K562 (cell line): ENCODE measurements at places on chromosomes 1 and 21.
A peak's percentile ranks its signal among the peaks of the same experiment; 100 is the strongest.

GRCh38 chr1:88976235-88976634 lies 16.2 kb downstream of the KYAT3 start:
- H3K27me3 ChIP-seq = no peaks in the 10 kb centered on the region
- DNase-seq = no peak
- H3K4me3 ChIP-seq = no peak overlapping the region
- peaks cover 22% of the 10 kb centered on the region; the same call in 2 of the 3 replicates for H3K36me3 ChIP-seq
- H3K27ac ChIP-seq = no peak overlapping the region

- no peak overlapping the region for H3K4me3 ChIP-seq
- no peaks in the 10 kb centered on the region for H3K36me3 ChIP-seq
- peaks cover 4% of the 10 kb centered on the region for H3K27me3 ChIP-seq
- no peak overlapping the region for H3K27ac ChIP-seq
- H3K4me1 ChIP-seq = no peaks in the 10 kb centered on the region
These were observed 68.5 kb downstream of the RGS2 start for GRCh38 chr1:192877283-192877886.

GRCh38 chr1:196477262-196477661 lies 131.0 kb downstream of the KCNT2 start:
- no peaks in the 10 kb centered on the region for H3K27me3 ChIP-seq
- no peaks in the 10 kb centered on the region for H3K36me3 ChIP-seq
- H3K27ac ChIP-seq = no peak overlapping the region

- peaks cover 14% of the 10 kb centered on the region; the same call in 1 of the 3 replicates for H3K4me1 ChIP-seq
- H3K36me3 ChIP-seq = peaks cover 19% of the 10 kb centered on the region; the same call in 1 of the 3 replicates
- H3K4me3 ChIP-seq = peak overlapping the region; percentile 98
These were observed 580 bp downstream of the DVL1 start for GRCh38 chr1:1348420-1349255.

GRCh38 chr1:76940571-76941335 lies 73.5 kb downstream of the ST6GALNAC5 start:
- H3K27ac ChIP-seq = no peak overlapping the region
- H3K27me3 ChIP-seq = no peaks in the 10 kb centered on the region
- no peak overlapping the region for H3K4me3 ChIP-seq
- H3K4me1 ChIP-seq = no peaks in the 10 kb centered on the region

- H3K27ac ChIP-seq = no peak overlapping the region
- H3K27me3 ChIP-seq = no peaks in the 10 kb centered on the region
- H3K4me1 ChIP-seq = peaks cover under 1% of the 10 kb centered on the region; the same call in 1 of the 2 replicates
- DNase-seq = no peak
- no peaks in the 10 kb centered on the region for H3K36me3 ChIP-seq
These were observed 39.8 kb upstream of the NFIA start for GRCh38 chr1:61042466-61043009.

- no peaks in the 10 kb centered on the region for H3K4me1 ChIP-seq
- H3K4me3 ChIP-seq = no peak overlapping the region
- DNase-seq = no peak
- no peaks in the 10 kb centered on the region for H3K36me3 ChIP-seq
- no peak overlapping the region for H3K27ac ChIP-seq
- no peaks in the 10 kb centered on the region for H3K27me3 ChIP-seq
These were observed 422.6 kb downstream of the AMY1C start for GRCh38 chr1:104172243-104172681.

DNA sequence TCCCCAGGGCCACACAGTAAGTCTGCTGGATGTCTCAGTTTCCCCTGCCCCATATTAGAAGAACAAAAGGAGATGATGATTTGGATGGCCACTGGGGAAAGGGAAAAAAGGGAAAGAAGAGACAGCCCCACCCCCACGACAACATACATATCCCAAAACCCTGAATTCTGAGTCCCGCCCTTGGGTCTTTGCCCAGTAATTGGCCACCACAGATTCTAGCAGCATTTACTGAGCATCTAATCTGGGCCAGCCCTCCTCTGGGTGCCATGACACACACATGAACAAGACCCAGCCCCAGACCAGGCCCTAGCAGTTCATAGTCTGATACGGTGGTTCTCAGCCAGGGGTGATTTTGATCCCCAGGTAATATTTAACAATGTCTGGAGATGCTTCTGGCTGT lies 5.2 kb upstream of the TTC4 start:
- H3K27ac ChIP-seq = no peak overlapping the region
- peaks cover 3% of the 10 kb centered on the region for H3K4me1 ChIP-seq
- H3K4me3 ChIP-seq = no peak overlapping the region
- no peak for DNase-seq
- no peaks in the 10 kb centered on the region for H3K36me3 ChIP-seq

DNA sequence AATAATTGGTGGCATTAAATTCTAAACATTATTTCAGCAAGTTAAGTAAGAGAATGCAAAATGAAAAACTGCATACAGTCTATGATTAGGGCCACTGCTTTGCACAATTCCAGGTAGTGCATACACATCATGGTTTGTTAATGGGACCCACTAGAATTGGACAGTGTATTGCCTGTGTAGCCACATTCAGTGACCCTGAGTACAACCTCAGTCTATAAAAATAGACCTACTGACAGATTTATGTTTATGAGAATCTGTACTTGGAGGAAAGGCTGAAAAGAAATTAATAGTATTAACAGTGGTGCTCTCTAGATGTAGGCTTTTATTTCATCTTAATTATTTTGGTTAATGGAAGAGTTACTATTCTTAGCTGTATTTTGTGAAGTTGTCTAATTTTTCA lies 18.8 kb downstream of the UAP1 start:
- no peaks in the 10 kb centered on the region for H3K27me3 ChIP-seq
- no peak for DNase-seq
- no peaks in the 10 kb centered on the region for H3K4me1 ChIP-seq
- peaks cover 93% of the 10 kb centered on the region for H3K36me3 ChIP-seq
- H3K4me3 ChIP-seq = no peak overlapping the region
- H3K27ac ChIP-seq = no peak overlapping the region

- no peaks in the 10 kb centered on the region for H3K4me1 ChIP-seq
- no peak overlapping the region for H3K4me3 ChIP-seq
- no peak for DNase-seq
- H3K27me3 ChIP-seq = no peaks in the 10 kb centered on the region
- H3K36me3 ChIP-seq = peaks cover 10% of the 10 kb centered on the region; the same call in 1 of the 3 replicates
These were observed 97.8 kb downstream of the SCMH1 start for GRCh38 chr1:41144285-41144684.

- H3K4me3 ChIP-seq = no peak overlapping the region
- no peak for DNase-seq
- H3K4me1 ChIP-seq = no peaks in the 10 kb centered on the region
- H3K27ac ChIP-seq = no peak overlapping the region
These were observed 80.5 kb downstream of the ENAH start for GRCh38 chr1:225572422-225572821.

GRCh38 chr1:231926340-231926739 lies 299.8 kb downstream of the DISC1 start:
- H3K4me3 ChIP-seq = no peak overlapping the region
- H3K4me1 ChIP-seq = no peaks in the 10 kb centered on the region
- H3K27me3 ChIP-seq = no peaks in the 10 kb centered on the region

DNA sequence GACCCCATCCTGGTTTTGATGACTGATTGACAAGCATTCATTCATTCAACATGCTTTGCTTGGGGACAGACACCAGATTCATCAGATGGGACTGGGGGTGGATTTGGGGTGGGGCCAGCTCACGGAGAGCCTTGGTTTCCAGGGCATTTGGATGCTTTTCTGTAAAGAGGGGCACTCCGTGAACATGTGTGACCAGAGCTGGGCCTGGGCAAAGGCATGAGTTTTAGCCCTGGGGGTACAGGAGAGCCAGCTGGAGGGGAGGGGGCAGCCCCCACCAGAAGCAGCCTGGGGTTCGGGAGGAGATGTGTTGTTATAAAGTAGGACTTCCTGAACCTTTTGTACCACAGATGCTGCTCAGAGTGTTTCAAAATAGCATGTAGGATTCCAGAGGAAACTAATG lies 99.7 kb downstream of the RIPK4 start:
- peaks cover 6% of the 10 kb centered on the region for H3K4me1 ChIP-seq
- no peak overlapping the region for H3K4me3 ChIP-seq
- H3K27me3 ChIP-seq = peaks cover 25% of the 10 kb centered on the region
- H3K36me3 ChIP-seq = no peaks in the 10 kb centered on the region
- no peak for DNase-seq
- no peak overlapping the region for H3K27ac ChIP-seq

DNA sequence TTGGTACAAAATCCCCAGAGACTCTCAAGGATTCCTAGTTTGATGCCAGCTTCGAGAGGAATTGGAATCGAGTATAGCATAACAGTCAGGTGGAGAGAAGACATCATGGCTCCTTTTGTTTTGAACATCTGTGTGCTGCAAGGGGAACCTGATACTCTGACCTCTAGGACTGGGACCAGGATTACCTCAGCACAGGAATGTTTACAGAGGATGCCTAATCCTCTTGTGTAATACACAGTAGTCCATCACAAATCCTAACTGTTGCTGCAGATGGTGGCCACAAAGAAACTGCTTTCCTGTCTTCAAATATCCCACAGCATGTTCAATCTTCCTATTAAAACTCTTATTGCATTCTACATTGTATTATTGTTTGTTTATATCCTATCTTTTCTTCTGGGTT lies 111.8 kb upstream of the PRMT6 start:
- H3K4me3 ChIP-seq = no peak overlapping the region
- H3K4me1 ChIP-seq = no peaks in the 10 kb centered on the region
- H3K27ac ChIP-seq = no peak overlapping the region
- no peaks in the 10 kb centered on the region for H3K36me3 ChIP-seq
- H3K27me3 ChIP-seq = no peaks in the 10 kb centered on the region
- no peak for DNase-seq

- no peaks in the 10 kb centered on the region for H3K4me1 ChIP-seq
- no peaks in the 10 kb centered on the region for H3K27me3 ChIP-seq
- H3K27ac ChIP-seq = no peak overlapping the region
- no peaks in the 10 kb centered on the region for H3K36me3 ChIP-seq
- no peak overlapping the region for H3K4me3 ChIP-seq
- no peak for DNase-seq
These were observed 157.5 kb downstream of the BRINP2 start for GRCh38 chr1:177328251-177328650.

GRCh38 chr1:196543833-196544232 lies 64.4 kb downstream of the KCNT2 start:
- H3K27me3 ChIP-seq = no peaks in the 10 kb centered on the region
- H3K27ac ChIP-seq = no peak overlapping the region
- H3K36me3 ChIP-seq = no peaks in the 10 kb centered on the region
- H3K4me3 ChIP-seq = no peak overlapping the region
- DNase-seq = no peak

- peaks cover 24% of the 10 kb centered on the region for H3K4me1 ChIP-seq
- no peaks in the 10 kb centered on the region for H3K27me3 ChIP-seq
- no peak overlapping the region for H3K4me3 ChIP-seq
These were observed 70.0 kb downstream of the LUZP1 start for GRCh38 chr1:23098463-23099170.

- DNase-seq = no peak
- H3K27ac ChIP-seq = no peak overlapping the region
- no peak overlapping the region for H3K4me3 ChIP-seq
- peaks cover 8% of the 10 kb centered on the region; the same call in 2 of the 3 replicates for H3K36me3 ChIP-seq
These were observed 3.3 kb downstream of the ALDH9A1 start for GRCh38 chr1:165695031-165695430.

GRCh38 chr1:9250411-9251381 lies 16.1 kb downstream of the H6PD start:
- DNase-seq = no peak
- H3K27me3 ChIP-seq = peaks cover 72% of the 10 kb centered on the region
- no peaks in the 10 kb centered on the region for H3K36me3 ChIP-seq
- no peak overlapping the region for H3K4me3 ChIP-seq
- H3K27ac ChIP-seq = no peak overlapping the region

DNA sequence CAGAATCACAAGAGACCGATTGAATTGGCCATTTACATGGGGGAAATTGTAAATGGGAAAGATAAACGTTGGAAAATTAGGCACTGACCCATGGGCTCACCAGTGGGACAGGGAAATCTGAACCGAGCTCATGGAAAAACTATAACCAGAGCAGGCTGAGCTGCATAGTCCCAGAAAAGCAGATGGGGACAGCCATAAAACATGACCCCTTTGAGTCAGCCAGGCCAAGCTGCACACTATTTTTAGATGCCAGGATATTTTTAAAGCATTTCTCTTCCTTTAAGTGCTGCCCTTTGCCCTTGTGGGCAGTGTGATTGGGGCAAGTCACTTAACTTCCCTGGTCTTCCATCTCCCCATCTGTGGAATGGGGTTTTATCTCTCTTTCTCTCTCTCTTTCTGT lies 184.1 kb downstream of the FOXD2 start:
- H3K4me1 ChIP-seq = no peaks in the 10 kb centered on the region
- DNase-seq = no peak
- H3K4me3 ChIP-seq = no peak overlapping the region
- no peak overlapping the region for H3K27ac ChIP-seq

GRCh38 chr1:232769733-232770132 lies 35.5 kb upstream of the MAP10 start:
- no peak for DNase-seq
- H3K4me3 ChIP-seq = no peak overlapping the region
- no peaks in the 10 kb centered on the region for H3K4me1 ChIP-seq
- H3K36me3 ChIP-seq = no peaks in the 10 kb centered on the region
- H3K27ac ChIP-seq = no peak overlapping the region
- peaks cover 5% of the 10 kb centered on the region; the same call in 1 of the 2 replicates for H3K27me3 ChIP-seq

- H3K4me3 ChIP-seq = no peak overlapping the region
- H3K36me3 ChIP-seq = no peaks in the 10 kb centered on the region
- H3K4me1 ChIP-seq = no peaks in the 10 kb centered on the region
These were observed 33.3 kb upstream of the CNTN2 start for GRCh38 chr1:205009670-205010069.

DNA sequence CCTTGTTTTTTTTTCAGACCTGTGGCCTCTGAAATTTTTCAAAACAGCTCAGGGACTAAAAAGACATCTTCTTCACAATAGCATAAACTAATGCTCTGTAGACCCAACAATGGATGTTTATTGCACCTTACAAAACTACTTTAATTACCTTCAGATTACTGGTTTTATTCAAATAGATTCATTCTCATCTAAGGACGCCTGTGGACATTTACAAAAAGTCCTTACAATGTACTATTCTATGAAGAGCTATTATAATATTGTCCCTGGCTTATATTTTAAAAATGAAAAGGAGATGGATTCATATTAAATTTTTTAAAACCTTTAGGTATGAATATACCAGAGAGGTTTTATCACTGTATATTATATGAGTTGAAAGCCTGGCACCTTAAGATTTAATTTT lies 238.4 kb upstream of the NR5A2 start:
- H3K27ac ChIP-seq = no peak overlapping the region
- H3K4me1 ChIP-seq = no peaks in the 10 kb centered on the region
- H3K4me3 ChIP-seq = no peak overlapping the region
- DNase-seq = no peak
